ENCODE measurements at places on chromosomes 13 and 19.
A peak's percentile ranks its signal among the peaks of the same experiment; 100 is the strongest.

GRCh38 chr13:34833562-34834182 lies 108.4 kb upstream of the NBEA start:
- DNase-seq = peak; percentile 21

DNA sequence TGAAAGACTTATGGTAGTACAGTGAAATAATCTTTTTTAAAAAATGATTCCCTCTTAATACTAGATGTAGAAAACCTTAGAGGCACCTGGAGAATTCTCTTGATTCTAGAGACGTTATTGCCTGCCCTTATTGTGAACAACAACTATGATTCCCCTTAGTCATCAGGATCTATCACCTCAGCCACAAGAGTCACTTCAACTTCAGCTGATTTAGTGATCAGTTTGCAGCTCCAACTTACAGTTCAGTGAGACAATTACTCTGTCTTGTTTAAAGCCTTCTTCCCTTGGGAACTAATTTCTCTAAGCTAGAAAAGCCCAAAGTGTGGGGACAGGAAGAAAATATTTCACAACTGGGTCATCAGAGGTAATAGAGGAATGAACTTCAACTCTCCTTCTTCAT lies 254.3 kb upstream of the SLITRK1 start:
- DNase-seq = no peak

DNA sequence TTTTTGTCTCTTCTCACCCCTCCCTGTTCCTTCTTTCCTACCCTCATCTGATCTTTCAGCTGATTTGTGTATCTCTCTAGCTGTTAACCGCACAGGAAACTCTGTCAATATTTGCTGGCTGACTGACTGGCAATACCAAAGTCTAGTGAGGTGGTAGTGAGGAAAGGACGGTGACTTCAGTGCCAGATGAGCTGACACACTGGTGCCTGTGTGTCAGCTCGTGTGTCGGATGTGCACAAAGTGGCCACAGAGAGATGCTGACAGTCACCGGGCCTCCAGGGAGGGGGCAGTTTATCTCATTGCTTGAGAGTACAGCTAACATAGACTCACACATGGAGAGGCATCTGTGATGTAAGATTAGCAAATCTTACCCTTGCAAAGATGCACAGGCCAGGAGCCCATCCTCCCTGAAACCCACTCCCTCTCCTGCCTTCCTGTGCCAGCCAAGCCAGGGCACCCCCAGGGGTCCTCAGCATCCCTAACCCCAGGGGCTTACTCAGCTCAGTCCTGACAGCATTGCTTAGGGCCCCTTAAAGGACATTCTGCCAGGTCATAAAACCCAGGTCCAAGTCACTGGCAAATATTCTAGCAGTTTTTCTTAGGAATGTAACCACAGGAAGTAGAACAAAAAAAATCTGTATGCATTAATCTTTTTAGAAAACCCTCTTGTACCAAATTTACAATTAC lies 80.2 kb downstream of the SHISA2 start:
- DNase-seq = peak; percentile 61

- DNase-seq = no peak
These were observed 224.5 kb downstream of the GPC5 start for GRCh38 chr13:91622778-91623550.
